ENCODE measurements at places on chromosomes 3 and 15.

- no peak for DNase-seq
Observed at GRCh38 chr3:126955004-126955790, 27.7 kb upstream of the PLXNA1 start.

DNA sequence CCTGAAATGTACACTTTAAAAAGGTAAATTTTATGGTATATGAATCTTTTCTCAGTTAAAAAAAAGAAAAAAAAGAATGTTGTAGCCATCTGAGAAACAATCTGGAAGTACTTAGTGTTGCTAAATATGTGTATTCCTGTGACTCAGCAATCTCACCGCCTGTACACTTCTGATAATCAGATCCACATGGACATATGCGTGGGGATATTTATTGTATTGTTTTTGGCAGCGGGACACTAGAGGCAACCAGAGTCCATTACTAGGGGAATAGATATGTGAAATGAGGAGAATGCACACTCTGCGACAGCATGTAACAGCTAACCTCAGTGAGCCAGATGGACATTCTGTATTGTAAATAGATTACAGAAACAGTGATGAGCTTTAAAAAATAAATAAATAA is 65.4 kb downstream of the AQP9 start:
- DNase-seq = no peak

GRCh38 chr15:58530056-58530590 is 98.3 kb downstream of the LIPC start:
- no peak for DNase-seq

GRCh38 chr15:66042624-66043023 is 173.3 kb downstream of the RAB11A start:
- no peak for DNase-seq

GRCh38 chr15:58340176-58340575 is 91.6 kb upstream of the LIPC start:
- no peak for DNase-seq

DNA sequence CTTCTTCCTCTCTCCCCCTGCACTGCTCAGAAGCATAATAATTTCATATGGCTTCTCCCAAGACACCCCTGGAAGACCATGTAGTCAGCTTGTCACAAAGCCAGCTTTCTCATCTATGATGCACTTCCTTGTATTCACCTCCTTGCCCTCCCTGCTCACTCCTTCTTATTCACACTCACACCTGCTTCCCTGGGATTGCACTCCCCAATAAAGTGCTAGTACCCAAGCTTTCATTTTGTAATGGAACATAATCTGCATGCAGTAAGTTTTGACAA is 76.9 kb upstream of the FRMD4B start:
- DNase-seq = no peak

DNA sequence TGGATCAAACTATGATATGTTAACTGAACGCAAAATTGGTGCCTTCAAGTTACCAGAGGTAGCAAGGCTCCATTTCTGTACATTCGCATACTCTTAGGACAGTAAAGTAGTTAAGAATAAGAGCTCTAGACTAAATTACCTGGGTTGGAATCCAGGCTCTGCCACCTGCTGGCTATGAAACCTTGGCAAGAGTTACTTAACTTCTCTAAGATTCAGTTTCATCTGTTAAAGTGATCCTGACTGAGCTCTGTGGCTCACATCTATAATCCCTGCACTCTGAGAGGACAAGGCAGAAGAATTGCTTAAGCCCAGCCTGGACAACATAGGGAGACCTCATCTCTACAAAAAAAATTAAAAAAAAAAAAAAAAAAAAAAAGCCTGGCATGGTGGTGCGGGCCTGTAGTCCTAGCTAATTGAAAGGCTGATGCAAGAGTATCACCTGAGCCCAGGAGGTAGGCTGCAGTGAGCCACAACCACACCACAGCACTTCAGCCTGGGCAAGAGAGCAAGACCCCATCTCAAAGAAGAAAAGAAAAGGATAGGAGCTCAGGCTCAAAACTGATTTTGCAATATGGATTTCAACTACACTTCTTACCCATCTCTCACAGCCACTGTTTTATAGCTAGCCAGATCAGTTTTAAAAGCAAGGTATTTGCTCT is 21.3 kb downstream of the GSK3B start:
- DNase-seq = no peak

DNA sequence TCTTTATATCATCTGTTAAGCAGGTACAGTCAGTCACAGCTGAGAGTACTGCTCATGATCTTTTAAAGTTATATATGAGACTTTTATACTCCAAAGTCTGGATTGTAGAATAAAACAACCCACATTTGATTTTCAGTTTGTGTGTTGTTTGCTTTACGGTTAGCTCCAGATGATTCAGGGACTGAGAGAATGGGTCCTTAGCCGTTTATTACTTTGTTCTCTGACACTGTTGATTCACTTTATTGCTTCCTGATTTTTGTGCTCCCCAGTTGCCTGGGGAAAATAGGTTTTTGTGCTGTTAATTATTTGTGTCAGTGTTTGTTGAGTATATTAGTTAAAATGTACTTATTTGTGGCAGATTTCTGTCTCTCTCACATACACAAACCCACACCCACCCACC is 8.6 kb upstream of the EBLN2 start:
- no peak for DNase-seq

- no peak for DNase-seq
Observed at GRCh38 chr3:170772175-170772574, 97.8 kb downstream of the RPL22L1 start.

Data from T-helper 1 cell (primary cell).